ENCODE measurements at places on chromosomes 12 and 14.

GRCh38 chr14:81990312-81990761, 456.7 kb upstream of the SEL1L start:
- peak; percentile 6 for DNase-seq

DNA sequence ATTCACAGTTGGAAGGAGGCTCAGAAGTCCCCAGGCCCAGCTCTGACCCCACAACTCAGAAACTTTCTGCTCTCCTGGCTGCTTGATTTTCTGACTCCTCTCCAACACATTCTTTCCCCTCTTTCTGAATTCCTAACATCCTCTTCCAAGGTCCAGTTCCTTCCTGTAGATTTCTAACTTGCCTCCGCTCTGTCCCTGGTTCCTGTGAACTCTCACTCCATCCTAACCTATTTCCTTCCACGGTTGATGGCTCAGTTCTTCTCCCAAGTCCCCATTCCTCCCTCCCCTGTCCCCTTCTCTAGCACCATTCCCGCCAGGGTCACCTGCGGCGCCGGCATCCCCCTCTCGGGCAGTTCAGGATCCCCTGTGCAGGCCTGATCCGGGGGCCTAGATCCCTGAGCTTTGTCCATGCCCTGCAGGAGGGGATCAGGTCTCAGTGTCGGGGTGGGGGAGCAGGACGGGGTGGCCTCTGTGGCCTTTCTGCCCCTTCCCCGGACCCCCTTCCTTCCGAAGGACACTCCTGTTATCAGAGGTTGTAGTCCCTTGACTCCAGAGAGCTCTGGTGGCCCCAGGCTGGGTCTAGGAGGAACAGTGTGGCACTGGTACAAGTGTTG, 6.0 kb upstream of the SLC22A17 start:
- no peak for DNase-seq

DNA sequence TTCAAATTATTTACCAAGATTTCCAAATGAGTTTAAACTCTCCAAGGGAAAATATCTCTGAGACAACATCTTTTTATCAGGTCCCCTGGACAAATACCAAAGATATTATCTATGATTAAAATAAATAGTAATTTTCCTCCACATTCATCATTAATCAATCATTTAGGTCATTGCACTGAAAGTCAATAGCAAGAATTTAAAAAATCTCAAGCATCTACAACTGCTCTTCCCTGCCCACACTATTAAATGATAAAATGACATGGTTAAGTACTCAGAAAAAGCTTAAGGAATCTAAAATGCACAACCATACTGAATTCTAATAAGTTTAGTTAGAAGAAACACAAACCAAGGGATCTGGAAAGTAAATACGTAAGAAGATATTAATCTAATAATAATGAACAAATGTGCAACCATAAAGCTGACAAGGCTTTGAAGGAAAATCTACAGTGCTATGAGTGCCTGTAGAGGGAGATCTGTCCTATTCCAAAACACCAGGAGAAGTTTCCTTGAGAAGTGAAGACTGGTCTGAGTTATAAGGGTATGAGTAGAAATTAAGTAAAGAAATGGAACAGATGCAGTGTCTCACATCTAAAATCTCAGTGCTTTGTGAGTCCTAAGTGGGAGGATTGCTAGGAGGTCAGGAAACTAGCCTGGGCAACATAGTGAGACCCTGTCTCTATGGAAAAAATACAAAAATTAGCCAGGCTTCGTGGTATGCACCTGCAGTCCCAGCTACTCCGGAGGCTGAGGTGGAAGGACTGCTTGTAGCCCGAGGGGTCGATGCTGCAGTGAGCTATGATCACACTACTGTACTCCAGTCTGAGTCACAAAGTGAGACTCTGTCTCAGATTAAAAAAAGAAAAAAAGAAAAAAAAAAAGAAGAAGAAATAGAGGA, 19.2 kb downstream of the INTS13 start:
- DNase-seq: no peak

GRCh38 chr14:92978229-92979021, 55.5 kb downstream of the CHGA start:
- DNase-seq: no peak

- DNase-seq: no peak
Observed at GRCh38 chr14:77071938-77072388, 26.1 kb upstream of the CIPC start.

DNA sequence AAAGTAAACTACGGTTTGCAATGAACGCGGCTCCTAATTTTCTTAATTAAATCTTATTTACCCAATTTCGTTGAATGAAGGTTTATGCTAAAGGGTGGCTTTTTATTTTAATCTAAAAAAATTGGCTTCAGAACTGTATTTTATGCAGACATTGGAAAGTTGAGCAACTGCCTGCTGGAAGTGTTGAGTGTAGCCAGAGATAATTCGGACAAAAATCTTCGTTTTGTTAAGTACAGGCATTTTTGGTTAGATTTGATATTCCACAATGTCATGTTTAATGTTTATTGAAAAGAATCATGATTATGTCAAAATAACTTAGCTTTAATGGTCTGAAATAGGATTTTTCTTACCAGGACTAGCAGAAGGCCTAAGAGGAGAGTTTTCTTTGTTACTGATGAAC, 875 bp downstream of the IRAK3 start:
- DNase-seq: no peak

DNA sequence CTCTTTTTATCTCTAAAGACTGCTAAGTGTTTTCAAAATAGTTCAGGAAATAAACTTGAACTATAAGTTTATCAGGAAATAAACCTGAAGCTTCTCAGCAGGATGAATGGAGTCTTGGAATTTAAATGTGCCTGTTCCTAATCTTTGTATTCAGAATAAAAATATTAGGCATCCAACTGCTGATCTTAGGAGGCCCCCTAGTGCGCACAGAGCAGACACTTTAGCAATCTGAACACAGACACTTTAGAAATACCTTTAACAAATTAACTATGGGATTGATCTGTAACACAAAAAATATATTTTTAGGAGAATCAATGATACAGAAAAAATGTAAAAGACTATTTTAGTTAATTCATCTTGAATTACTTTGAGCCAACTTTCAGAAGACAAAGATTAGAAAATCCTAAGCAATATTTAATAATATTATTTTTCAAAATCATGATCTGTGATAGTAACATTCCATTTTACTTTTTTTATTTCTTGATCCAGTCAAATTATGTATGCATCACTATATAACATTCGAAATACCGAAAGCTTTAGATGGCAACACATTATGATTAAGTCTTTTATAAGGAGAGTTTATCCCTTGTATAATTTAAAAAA, 80.9 kb downstream of the SLC41A2 start:
- peak; percentile 34 for DNase-seq

DNA sequence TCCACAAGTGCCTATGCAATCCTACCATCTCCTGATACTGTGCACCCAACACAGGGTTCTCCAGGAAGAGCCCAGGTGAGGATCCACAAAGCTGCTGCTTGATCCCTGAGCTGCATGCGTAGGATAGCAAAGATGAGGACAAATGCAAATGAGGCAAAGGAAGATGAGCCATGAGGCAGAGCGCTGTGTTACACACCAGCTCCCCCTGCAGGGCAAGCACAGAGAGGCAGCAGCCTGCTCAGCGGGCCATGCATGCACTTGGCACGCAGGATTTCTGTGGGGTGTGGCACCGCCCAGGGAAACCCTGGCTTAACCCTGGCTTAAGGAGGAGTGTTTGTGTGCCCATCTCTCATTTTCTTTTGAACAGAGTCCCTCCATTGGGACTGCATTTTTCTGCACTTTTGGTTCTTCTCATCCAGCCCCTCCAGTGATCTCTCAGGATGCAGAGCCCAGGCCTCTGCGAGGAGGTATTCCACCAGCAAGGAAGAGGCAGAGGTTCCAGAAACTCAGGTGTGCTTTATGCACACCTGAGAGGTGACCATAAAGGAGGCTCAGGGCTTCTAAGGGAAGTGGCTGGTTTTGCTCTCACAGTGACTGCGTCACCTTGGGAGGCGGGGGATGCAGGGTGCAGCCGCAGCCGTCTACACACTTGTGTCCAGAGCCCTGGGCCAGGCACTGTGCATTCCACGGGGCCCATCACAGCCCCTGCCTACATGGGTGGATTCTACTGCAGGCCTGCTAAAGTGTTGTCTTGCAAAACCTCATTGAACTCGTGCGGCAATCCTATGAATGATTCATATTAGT, 973.3 kb upstream of the TMEM132C start:
- peak; percentile 26 for DNase-seq

GRCh38 chr12:77299001-77299400, 233.6 kb upstream of the E2F7 start:
- DNase-seq: no peak

GRCh38 chr12:29730481-29730880, 53.3 kb downstream of the TMTC1 start:
- no peak for DNase-seq

DNA sequence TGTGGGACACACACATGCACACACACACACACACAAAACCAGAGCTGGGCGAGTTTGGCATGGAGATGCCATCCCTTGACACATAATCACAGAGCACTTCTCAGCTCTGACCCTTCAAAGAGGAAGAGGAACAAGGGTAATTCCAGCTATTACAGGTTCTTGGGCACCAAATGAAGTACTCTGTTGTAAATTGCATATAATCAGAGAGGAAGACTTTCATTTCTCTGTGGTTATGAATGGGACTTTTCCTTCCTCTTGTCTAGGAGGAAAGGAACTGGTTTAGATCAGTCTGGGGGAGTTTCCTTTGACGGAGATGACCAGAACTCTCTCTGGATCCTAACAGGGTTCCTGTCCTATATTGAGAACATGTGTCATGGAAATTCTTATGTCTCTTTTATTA, 26.4 kb upstream of the FGF6 start:
- no peak for DNase-seq

- no peak for DNase-seq
Observed at GRCh38 chr12:131458931-131459772, 251.7 kb upstream of the SFSWAP start.
